ENCODE measurements at places on chromosomes 12 and 14. TPM values are rescaled to one million over a fixed set of nuclear protein-coding genes. Genes with fewer than 3 reads are reported as not detected.

DEGS2 gene
- total RNA-seq = not detected

KRT3 gene
- total RNA-seq = not detected

LARP4 gene
- 18.4 TPM for total RNA-seq

SIRT4 gene
- total RNA-seq = 0.49 TPM

OASL gene
- 0.25 TPM for total RNA-seq

CCDC91 gene
- total RNA-seq = 5.7 TPM

PTCSC3 gene
- total RNA-seq = not detected

ZNF385A gene
- 5.9 TPM for total RNA-seq

ASB2 gene
- 0.13 TPM for total RNA-seq

DIO3 gene
- total RNA-seq = not detected

PRKD1 gene
- total RNA-seq = 8.7 TPM

PAH gene
- total RNA-seq = not detected

TPPP2 gene
- total RNA-seq = not detected

NPFF gene
- 1.5 TPM for total RNA-seq

PRH2 gene
- total RNA-seq = not detected

NPC2 gene
- total RNA-seq = 391 TPM

PMCH gene
- total RNA-seq = not detected
